ENCODE measurements at places on chromosomes 1 and 21. TPM values are rescaled to one million over a fixed set of nuclear protein-coding genes. Genes with fewer than 3 reads are reported as not detected.

The FMN2 gene
- total RNA-seq, result not detected

The OR6N1 gene
- not detected for total RNA-seq

The KCNE1 gene
- 5.7 TPM for total RNA-seq

The PCSK9 gene
- total RNA-seq, result not detected

The DSTYK gene
- 8.1 TPM for total RNA-seq

The S100B gene
- 0.53 TPM for total RNA-seq

The DAB1 gene
- total RNA-seq, result not detected

The ADAM30 gene
- total RNA-seq, result not detected

The TP73 gene
- total RNA-seq, result not detected

The ILDR2 gene
- not detected for total RNA-seq

The C1orf94 gene
- not detected for total RNA-seq

The CD53 gene
- 18.7 TPM for total RNA-seq

The TAS1R1 gene
- total RNA-seq, result not detected

The RNF186 gene
- not detected for total RNA-seq

The PKNOX1 gene
- 11.2 TPM for total RNA-seq

The KCNA2 gene
- total RNA-seq, result 9.4 TPM

The CFAP107 gene
- total RNA-seq, result not detected

The IL10 gene
- 1.6 TPM for total RNA-seq

The RAB25 gene
- not detected for total RNA-seq

The SMAP2 gene
- total RNA-seq, result 33.5 TPM
